ENCODE measurements at places on chromosomes 16 and 17.

GRCh38 chr17:7841915-7842379, 7.9 kb downstream of the KDM6B start:
- DNase-seq: peak; percentile 99

DNA sequence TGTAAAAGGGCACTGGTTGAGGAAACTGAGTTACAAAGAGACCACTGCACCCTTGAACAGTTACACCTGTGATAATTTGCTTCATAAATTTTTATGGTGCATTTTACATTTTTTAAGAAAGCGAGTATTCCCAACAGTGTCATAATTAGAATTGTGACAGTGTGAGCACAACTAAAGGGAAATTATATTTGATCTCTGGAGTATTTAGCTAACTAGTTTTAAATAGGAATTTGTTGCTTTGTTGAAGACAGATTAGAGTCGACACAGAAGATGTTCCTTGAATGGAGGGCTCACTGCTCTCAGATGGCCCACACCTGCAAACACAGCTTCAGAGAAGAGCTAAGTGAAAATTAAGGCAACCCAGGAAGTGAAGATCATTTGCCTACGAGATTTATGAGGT, 555.0 kb upstream of the GOT2 start:
- no peak for DNase-seq

DNA sequence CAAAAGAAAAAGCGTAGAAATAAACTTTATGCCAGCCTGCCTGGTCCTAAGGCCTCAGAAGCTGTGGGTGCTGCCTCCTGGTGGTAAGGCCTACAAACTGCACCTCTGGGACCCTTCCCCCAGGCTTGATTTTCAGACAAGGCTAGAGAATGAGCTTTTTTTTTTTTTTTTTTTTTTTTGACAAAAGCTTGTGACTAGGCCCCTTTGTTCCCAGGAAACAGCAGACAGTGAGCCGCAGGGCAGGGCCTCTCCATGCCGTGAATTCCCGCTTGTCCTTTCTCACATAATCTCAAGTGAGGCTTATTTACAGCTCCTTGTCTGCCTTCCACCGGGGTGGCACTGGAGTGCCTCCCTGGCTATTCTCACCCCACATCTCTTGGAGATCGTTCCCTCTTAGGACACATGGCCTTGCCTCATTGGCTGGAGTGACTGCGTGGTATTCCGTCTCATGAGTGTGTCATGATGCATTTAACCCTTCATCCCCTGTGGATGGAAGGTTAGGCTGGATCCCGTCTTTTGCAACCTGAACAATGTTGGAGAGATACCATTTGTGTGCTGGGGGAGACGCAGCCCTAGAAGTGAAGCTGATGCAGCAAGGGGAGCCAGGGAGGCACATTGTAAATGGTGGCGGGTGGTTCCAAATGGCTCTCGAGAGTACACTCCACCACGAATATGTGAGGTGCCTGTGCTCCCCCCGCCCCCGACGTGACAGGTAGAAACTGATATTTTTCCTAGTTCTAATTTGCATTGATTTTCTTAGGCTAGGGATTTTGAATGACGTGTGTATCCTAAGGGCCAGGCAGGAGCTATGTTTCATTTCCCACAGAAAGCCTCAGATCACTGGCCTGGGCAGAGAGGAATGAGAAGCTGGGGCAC, 49.6 kb downstream of the USP22 start:
- no peak for DNase-seq

DNA sequence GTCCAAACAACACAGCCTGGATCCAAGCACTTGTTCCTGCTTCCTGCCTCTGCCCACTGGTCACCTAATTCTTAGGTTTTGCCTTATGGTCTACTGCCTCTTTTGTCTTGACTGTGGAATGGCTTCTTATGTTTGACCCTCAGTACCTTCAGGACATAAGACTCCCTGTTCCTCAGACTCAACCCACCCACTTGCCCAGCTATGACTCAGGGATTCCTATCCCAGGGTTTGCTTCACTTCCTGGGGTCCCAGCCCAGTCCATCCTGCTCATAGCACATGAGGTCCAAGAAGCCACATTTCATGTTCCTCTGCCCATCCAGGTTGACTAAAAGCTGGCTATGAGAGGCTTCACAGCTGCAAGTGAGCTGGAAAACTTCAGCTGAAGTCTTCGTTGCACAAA, 320.9 kb upstream of the CDH5 start:
- no peak for DNase-seq

- DNase-seq: no peak
Measured at GRCh38 chr17:6011206-6011605, 59.0 kb upstream of the WSCD1 start.

GRCh38 chr16:53821487-53821886, 117.5 kb downstream of the FTO start:
- DNase-seq: no peak

DNA sequence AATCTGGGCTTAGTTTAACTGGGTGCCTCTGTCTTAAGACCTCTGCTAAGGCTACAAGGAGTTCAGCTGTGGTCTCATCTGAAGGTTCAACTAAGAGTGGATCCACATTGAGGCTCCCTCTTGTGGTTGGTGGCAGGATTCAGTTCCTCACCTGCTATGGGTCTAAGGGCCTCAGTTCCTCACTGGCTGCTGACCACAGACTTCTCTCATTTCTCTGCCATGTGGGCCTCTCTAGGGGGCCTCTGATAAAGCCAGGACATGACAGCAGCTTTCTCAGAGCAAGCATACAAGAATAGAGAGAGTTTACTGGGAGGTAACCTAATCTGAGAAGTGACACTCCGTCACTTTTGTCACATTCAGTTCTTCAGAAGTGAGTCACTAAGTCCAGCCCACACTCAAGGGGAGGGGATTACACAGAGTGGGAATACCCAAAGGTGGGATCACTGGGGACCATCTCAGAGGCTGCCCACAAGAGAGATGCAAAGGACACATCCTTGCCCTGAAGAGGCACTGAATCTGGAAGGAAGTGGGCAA, 19.2 kb upstream of the ABAT start:
- peak; percentile 3 for DNase-seq

DNA sequence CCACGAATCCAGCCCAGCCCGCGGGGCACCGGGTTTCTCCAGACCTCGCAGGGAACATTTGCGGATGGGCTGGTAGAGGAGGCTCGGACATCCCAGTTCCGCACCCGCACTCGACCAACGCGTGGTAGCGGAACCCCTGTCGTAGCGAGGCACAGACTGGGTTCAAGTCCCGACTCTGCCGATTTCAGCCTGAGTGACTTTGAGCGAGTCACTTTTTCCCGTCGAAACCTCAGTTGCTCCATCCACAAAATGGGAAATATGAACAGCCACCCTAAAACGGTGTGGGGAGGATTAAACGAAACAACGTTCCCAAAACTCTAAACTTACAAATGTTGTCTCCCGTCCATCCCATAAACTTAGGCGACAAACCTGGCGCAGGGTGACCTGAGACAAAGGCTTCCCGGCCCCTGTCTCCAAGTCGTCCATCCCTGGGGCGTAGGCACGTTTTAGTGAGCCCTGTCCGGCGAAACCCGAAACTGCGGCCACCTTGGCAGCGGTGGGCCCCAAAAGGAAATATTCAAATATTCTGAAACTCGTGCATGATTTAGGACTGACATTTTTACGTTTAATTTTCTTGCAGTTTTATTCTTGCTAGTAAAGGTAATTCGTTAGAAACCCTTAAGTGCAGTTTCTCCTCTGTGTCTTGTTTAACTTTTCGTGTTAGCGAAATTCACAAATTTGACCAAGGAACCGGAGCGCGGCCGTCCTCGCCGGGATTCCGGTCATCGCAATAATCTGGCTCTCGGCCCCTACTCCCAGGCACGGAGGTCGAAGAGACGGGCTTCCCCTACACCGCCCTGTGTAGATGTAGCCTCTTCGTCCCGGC, 1.9 kb upstream of the MLLT6 start:
- DNase-seq: no peak

DNA sequence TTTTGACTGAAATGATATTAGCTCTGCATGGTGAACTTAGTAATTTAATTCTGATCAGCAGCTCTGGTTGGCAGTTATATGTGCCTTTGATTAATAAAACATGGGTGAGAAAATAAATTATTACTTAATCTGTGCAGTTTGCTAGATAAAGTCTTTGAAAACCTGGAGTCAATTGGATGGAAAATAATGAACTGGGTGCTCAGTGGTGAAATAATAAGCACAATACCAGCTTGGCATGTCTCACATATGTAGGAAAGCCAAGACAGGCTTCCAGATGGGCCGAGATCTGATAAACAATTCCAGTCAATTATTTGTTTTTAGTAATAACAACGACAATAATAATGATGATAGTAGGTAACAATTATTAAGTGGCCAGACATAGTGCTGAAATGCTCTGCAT, 326.7 kb downstream of the CDH13 start:
- DNase-seq: no peak

GRCh38 chr17:57397402-57397801, 141.1 kb downstream of the MSI2 start:
- DNase-seq: no peak

DNA sequence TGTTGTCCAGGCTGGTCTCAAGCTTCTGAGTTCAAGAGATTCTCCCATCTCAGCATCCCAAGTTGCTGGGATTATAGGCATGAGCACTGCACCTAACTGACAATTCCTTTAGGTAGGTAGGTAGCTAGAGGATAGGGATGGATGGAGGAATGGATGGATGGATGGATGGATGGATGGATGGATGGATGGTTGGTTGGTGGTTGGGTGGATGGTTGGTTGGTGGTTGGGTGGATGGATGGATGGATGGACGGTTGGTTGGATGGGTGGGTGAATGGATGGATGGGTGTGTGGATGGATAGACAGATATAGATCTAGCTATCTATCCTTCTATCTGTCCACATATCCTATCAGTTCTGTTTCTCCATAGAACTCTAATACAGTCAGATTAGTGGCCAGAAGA, 19.3 kb upstream of the ADCY9 start:
- no peak for DNase-seq

DNA sequence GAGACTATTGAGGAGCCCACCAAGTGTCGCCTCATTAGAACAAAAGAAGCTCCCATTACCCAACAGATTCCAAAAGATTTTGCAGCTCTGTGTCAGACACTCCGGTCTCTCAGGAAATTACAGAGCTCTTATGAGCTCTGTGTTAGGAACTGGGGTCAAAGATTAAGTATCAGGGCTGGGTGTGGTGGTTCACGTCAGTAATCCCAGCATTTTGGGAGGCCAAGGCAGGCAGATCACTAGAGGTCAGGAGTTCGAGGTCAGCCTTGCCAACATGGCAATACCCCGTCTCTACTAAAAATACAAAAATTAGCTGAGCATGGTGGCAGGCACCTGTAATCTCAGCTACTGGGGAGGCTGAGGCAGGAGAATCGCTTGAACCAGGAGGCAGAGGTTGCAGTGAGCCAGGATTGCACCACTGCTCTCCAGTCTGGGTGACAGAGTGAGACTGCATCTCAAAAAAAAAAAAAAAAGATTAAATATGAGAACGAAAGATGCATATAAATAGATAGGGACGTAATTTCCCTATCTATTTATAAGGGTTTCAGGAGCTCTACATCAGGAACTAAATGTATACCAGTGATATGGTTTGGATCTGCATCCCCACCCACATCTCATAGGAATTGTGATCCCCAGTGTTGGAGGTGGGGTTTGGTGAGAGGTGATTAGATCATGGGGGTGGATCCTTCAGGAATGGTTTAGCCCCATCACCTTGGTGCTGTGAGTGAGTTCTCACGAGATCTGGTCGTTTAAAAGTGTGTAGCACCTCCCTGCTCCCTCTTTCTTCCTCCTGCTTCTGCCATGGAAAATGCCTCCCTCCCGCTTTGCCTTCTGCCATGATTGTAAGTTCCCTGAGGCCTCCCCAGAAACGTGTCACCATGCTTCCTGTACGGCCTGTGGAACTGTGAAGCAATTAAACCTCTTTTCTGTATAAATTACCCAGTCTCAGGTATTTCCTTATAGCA, 111.4 kb downstream of the PRKCA start:
- no peak for DNase-seq

DNA sequence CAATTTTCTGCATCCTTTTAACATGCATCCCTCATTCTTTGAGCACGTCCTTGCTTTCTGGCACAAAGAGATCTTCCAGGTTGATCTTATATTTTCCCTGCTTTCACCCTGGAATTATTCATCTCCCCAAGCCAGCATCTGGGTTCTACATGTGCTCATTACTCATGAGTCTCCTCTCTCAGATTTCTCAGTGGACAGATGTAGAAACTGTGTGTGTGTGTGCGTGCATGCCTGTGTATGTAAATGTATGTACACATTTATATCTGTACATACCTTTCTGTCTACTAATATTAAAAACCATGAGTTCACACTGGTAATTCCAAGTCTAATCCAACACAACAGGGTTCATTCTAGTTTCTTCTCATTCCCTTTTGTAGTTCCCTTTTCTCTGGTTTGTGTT, 41.9 kb upstream of the NSRP1 start:
- DNase-seq: no peak

DNA sequence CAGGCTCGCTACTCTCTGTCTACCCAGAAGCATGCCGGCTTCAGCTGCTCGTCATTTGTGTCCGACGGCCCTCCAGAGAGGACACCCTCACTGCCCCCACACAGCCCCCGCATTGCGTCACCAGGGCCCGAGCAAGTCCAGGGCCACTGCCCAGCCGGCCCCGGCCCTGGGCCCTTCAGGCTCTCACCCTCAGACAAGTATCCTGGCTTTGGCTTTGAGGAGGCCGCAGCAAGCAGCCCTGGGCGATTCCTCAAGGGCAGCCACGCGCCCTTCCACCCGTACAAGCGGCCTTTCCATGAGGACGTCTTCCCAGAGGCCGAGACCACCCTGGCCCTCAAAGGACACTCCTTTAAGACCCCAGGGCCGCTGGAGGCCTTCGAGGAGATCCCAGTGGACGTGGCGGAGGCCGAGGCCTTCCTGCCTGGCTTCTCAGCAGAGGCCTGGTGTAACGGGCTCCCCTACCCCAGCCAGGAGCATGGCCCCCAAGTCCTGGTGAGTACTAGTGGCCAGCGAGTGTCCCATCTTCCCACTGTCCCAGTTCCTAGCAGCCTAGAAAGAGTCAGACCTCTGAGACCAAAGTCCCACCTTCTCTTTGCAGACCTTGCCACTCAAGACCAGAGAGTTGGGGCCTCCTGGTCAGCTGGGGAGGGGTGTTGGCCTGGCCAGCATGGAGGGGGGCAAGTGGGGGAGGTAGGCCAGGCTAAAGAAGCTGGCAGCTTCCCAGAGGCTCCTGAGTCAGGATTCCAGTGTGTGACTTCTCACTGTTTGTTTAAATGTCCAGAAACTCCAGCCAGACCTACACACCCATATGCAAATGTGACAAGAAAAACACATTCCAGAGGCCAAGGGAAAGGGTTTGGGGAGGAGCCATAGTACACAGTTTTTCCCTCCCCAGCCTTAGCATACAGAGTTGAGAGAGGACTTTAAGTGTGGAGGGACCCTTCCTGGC, 18.6 kb downstream of the FOXN1 start:
- DNase-seq: no peak

DNA sequence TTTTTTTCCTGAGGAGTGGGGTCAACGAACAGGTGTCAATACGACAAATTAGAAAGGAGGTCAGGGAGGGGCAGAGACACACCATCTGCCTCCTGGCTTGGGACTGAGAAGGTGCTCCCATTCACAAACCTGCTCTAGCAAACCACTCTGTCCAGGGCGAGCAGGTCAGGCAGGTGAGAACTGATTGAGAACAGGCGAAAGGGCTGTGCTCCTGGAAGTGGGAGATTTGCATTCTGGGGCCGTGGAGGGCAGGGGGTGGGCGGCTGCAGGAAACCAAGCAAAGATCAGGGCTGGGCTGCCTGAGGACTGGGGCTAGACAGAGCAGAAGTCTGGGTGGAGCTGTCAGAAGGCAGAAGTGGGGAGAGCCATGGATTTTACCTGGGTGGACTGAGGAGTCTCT, 98.9 kb upstream of the NLRP1 start:
- no peak for DNase-seq
